Effector memory CD4-positive, alpha-beta T cell (primary cell): ENCODE measurements at places on chromosomes 1 and 21.

DNA sequence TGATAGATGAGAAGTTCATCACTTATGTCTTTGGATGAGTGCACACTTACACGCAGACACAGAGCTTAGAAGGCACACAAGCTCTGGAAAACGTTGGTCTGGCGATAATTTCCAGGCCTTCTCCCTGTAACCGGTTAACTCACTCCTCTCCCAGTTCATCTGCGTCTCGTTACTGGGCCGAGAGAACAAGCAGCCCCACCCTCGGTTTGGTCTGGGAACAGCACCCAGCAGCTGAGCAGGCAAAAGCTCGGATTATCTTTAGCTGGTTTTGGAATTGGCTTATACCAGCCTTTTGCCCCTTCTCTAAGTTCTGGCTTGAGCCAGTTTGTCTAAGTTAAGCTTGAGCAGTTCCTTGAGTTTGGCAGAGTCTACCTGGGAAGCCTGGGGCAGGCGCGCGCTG, 27.3 kb upstream of the COL6A1 start:
- DNase-seq, result no peak

GRCh38 chr1:165737196-165737595, 31.5 kb downstream of the TMCO1 start:
- no peak for DNase-seq

DNA sequence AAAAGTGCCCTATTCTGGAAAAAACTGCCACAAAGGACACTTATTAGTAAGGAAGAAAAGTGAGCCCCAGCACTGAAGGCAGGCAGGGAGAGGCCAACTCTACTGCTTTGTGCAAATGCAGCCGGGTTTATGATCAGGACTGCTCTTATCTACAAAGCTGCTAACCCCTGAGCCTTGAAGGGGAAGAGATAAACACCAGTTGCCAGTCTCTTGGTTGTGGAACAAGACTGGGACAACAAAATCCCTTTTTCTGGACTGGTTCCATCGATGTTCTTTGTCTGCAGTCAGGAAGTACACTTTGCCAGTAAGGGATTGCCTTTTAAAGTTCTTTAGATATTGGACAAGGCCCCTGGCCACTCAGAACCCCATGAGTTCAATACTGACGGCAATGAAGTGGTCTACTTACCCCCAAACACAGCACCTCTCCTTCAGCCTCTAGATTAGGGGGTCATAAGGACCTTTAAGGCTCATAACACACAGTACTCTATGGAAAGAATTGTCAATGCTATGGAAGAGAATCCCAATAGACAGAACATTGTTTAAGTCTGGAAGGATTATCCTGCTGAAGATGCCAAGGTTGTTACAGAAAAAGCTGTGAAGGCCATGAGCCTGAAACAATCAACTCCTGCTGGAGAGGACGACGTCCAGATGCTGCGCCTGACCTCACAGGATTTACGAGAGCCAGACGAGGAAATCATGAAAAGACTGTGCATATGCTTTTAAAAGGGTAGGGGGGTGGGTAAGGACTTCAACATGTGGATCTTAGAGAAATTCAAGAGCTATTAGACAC, 43.6 kb downstream of the GNB1 start:
- DNase-seq, result no peak

DNA sequence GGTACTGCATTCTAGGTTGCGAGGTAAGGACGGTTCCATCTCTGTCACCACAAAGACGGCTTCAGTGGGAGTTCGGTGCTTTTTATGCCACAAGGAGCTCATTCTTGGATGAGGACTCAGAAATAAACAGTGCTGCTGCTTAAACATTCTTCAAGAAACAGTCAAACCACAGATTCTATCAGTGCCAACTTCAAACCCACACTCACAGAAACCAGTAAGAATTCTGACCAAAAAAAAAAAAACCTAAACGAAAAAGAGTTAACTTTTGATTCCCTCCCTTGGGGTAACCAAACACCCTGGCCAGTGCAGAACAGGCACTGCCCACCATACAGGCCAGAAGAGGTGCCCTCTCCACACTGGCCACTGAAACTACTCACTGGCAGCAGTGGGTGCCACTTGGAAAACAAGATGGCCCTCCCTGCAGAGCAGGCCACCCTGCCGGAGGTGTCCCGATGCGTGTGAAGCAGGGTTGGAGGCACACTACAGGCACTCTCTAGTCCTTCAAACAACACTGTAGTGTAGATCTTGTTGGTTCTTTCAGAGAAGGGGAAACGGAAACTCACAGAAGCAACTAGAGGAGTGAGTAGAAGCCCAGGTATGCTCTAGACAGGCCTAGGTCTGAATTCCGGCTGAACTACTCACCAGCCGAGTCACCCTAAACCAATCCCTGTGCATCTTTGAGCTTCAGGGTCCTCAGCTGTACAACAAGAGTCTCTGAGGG, 87.3 kb upstream of the TLR5 start:
- DNase-seq, result no peak

- peak; percentile 26 for DNase-seq
These were observed 7.1 kb upstream of the TPM3 start for GRCh38 chr1:154198756-154199562.

- DNase-seq, result no peak
These were observed 132.9 kb upstream of the RAB4A start for GRCh38 chr1:229138058-229138457.

DNA sequence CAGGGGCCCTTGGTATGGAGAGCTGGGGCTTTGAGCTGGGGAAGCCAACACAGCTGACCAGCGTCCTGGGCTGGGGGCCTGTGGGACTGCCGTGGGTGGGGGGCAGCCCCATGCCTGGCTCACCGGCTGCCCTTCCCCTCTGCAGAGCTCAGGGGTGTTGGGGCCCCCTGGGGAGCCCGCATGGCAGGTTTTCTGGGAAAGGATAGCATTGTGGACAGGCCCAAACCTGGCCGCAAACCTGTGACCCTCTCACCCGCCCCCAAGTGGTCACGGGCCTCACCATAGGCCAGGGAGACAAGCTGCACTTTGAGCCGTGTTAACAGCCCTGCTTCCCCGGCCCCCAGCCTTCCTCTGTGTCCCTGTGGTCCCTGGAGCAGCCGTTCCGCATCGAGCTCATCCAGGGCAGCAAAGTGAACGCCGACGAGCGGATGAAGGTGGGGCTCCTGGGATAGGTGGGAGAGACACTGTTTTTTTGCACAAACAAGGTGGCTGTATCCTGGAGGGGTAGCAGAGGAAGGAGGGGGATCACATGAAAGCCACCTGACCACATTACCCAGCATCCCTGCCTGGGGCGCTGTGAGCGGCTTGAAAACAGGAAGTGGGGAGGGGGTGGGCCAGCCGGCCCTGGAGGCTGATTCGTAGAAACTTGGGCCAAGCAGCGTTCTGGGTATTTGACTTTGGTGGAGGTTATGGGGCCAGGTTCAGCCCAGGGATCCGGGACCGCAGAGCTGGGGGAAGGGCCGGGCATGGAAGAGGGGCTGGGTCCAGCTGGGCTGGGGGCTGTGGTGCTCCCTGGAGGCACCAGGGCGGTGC, 65.9 kb downstream of the PIK3CD start:
- peak; percentile 78 for DNase-seq

GRCh38 chr21:43273708-43274021, 104.9 kb downstream of the CRYAA start:
- DNase-seq, result no peak

DNA sequence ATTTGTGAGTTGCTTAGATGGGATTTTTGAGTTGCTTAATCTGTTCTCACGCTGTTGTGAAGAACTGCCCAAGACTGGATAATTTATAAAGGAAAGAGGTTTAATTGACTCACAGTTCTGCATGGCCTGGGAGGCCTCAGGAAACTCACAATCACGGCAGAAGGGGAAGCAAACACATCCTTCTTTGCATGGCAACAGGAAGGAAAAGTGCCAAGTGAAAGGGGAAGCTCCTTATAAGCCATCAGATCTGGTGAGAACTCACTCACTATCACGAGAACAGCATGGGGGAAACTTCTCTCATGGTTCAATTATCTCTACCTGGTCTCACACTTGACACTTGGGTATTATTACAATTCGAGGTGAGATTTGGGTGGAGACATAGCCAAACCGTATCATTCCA, 10.3 kb downstream of the CLIC6 start:
- no peak for DNase-seq

- DNase-seq, result no peak
These were observed 93.5 kb downstream of the TTLL7 start for GRCh38 chr1:83905315-83905907.

DNA sequence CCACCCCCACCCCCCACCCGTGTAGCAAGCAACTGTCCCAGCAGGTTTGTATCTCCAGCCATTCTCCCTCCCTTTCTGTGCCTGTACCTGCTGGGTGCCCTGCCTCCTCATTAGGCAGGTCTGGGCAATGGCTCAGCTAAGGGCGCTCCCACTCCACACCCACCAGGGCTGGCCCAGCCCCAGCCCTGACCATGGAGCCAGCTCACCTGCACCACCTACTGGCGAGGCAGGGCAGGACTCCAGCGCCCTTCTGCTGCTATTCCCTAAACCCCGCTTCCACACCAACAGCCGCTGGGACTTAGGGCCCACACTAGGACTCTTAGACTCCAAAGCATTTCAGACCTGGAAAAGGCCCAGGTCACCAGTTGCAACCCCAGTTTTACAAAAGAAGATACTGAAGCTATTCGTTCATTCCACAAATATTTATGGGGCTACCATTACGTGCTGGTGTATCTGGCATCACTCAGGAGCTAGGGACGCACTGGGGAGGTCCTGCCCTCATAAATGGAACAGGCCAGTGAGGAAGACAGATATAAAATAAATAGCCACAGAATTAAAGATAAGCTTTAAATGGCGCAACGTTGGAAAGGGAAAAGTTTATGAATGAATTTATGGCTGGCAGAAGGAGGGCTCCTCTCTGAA, 24.0 kb downstream of the PGLYRP3 start:
- no peak for DNase-seq

- DNase-seq, result no peak
These were observed 134.6 kb downstream of the NPHP4 start for GRCh38 chr1:5857508-5858090.

DNA sequence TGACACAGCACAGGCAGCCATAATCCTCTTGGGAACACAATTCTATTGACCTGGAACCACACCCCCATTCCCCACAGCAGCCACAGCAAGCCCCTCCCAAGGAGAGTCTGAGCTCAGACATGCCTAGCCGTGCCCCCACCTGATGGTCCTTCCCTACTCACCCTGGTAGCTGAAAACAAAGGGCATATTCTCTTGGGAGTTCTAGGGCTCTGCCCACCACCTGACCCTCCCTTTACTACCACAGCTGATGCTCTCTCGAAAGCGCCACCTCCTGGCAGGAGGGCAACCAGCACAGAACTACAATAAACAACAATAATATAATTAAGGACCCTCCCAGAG, 184.8 kb upstream of the COA6 start:
- no peak for DNase-seq

DNA sequence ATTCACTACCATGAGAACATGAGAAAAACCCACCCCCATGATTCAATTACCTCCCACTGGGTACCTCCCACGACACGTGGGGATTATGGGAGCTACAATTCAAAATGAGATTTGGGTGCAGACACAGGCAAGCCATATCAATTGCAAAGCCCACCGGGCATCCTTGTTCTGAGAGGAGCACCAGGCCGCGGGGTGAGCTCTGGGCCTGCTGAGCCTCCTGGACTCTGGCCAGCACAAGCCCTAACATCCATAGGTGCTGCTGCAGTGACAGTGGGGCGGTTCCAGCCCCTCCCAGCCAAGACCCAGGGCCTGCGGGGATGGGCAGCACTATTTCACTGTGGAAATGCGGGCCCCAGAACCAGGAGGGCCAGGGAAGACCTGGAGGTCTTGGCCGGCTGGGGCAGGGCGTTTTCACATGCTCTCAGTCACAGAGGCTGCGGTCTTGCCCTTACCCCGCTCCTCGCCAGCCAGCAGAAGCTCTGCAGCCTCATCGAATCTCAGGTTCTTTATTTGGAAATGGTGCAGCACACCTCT, 103.8 kb downstream of the PCBP3 start:
- DNase-seq, result no peak

- no peak for DNase-seq
These were observed 4.3 kb downstream of the LCK start for GRCh38 chr1:32255072-32256071.

DNA sequence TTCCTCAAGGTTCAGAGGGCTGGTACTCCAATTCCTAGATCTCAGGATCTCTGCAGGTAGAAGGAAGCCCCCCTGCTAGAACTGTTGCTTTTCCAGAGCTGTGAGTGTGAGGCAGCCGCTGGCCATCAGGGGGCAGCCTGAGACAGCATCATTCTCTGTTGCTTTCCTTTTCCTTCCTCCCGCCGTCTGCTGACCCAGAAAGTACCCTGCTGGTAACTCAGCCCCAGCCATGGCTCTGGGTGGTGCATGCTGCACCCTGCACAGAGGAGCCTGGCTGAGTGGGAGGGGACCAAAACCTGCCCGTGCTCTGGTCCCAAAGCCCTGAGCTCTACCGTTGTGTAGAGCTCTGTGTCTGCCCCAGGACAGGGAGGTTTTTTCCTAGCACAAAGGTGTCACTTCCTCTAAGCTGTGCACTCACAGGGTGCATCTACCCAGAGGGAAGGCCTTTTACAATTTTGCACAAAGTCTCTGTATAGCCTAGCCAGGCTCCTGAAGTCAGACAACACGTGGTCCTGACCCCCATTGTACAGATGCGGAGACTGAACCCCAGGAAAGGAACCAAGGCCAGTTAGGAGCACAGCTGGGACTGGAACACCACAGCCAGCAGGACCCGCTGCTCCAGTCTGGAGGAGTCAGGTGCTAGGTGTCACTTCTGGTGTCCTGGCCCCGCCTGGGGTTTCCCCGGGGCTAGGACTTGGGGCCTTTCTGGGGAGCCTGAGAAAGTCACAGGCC, 5.6 kb upstream of the FAM131C start:
- DNase-seq, result peak; percentile 55

GRCh38 chr1:237975376-237975775, 84.7 kb upstream of the ZP4 start:
- DNase-seq, result no peak

GRCh38 chr21:39114871-39115575, 68.2 kb downstream of the PSMG1 start:
- DNase-seq, result no peak

DNA sequence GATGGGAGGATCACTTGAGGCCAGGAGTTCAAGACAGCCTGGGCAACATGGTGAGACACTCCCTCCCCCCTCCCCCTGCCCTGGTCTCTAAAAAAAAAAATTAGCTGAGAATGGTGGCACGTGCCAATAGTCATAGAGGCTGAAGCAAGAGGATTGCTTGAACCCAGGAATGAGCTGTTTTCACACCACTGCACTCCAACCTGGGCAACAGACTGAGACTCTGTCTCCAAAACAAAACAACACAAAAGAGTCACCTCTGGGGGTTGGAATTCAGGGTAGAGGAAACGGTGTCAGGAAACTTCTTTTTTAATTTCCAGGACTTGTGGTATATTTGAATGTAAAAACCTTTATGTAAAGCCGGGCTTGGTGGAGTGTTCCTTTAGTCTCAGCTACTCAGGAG, 43.2 kb downstream of the RHOU start:
- no peak for DNase-seq

- no peak for DNase-seq
These were observed 3.6 kb downstream of the FAM89A start for GRCh38 chr1:231036416-231036815.

- DNase-seq, result no peak
These were observed 35.4 kb upstream of the FGGY start for GRCh38 chr1:59261537-59261936.

- no peak for DNase-seq
These were observed 149.4 kb upstream of the ZC3H12A start for GRCh38 chr1:37325010-37325409.
